ENCODE measurements at places on chromosomes 3 and 15.

DNA sequence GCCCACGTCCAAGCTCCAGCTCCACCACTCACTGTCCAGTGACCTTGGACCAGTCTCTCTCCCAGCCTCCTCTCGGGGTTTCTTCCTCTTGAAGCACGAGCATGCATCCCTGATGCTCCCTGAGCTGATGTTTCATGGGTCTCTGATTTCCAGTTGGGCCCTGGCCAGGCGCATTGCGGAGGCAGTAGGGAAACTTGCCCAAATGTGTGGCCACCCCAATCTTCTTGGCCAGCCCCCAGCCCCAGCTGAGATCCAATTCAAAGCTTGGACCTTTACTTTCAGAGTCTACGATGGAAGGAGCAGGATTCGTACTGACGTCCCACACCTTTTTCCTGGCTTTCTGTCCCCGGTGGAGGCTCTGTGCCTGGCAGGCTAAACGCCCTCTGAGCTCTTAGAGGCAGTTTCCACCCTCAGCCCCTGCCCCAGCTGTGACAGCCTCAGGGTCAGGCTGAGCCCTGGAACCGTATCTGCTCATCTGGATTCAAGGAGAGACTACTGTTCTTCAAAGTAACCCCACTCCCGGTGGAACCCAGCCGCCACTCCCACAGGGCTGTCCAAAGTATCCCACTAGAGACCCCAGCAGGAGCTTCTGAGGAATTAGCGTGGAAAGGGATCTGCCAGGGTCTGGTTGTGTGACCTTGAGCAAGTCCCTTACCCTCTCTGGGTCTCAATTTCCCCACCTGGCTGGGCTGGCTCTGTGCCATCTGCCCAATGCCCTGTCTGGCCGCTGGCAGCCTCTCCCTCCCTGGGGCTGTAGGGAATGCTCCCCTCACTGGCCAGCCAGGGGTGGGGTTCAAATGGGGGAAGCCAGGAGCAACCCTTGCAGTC, 37.4 kb downstream of the CPN2 start:
- no peak for DNase-seq

- DNase-seq = no peak
Measured at GRCh38 chr3:149203758-149204157, 17.9 kb downstream of the CP start.

DNA sequence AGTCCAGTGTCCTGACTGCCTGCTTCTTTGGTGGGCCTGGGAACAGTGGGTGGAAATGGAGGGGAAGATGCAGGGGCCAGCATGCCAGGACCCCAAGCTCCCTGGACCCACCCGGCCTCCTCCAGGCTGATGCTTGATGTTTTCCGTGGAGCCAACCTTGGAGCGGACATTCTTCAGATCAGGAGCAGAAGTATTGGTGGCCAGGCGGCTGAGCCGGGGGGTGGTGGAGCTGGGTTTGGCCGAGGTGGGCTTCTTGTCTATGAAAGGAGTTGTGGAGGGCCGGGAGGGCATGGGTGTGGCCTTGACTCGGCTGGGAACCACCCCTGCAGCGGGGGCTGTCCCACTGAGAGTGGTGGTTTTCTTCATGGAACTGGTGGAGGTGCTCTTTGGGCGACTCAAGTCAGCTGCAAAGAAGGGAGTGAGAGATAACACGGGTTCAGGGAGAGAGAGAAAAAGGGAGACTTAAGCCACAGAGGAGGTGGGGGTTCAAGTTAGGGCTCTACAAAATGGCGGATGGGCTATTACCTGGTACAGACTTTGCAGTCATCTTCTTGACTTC, 67.8 kb downstream of the DHX30 start:
- DNase-seq = no peak

GRCh38 chr3:63387568-63387967, 109.5 kb downstream of the SYNPR start:
- DNase-seq = no peak

DNA sequence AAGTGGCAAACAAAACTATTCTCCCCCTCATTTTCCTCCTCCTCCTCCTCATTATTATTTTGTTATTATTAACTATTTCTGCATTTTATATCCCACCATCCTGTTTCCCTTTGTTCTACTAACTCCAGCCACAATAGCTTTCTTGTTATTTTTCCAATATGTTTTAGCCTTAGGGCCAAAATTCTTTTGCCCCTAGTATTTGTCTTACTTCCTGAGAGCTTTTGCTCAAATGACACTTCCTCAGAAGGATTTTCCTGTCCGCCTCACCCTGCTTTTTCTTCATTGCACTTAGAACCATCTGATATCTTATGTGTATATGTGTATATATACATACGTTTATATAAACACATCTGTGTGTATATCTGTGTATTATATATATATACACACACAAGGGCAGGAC, 32.7 kb upstream of the NUDT16 start:
- no peak for DNase-seq

DNA sequence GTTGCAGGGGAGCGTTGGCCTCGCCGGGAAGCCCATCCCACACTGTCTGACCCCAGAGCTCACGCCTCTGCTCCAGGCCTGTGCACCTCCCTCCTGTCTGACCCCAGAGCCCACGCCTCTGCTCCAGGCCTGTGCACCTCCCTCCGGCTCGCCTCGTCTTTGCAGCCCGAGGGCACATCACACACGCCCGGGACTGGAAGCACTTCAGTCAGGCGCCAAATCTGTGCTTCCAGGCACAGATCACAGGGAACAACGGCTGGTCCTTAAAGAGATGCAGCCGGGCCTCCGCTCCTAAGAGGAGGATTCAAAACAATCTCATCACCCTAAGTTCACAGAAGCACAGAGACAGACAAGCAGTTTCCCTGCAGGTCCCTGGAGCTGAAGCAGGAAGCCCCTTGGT, 103.0 kb upstream of the RPL32 start:
- no peak for DNase-seq

GRCh38 chr3:101091489-101091888, 98.3 kb upstream of the ABI3BP start:
- DNase-seq = no peak

DNA sequence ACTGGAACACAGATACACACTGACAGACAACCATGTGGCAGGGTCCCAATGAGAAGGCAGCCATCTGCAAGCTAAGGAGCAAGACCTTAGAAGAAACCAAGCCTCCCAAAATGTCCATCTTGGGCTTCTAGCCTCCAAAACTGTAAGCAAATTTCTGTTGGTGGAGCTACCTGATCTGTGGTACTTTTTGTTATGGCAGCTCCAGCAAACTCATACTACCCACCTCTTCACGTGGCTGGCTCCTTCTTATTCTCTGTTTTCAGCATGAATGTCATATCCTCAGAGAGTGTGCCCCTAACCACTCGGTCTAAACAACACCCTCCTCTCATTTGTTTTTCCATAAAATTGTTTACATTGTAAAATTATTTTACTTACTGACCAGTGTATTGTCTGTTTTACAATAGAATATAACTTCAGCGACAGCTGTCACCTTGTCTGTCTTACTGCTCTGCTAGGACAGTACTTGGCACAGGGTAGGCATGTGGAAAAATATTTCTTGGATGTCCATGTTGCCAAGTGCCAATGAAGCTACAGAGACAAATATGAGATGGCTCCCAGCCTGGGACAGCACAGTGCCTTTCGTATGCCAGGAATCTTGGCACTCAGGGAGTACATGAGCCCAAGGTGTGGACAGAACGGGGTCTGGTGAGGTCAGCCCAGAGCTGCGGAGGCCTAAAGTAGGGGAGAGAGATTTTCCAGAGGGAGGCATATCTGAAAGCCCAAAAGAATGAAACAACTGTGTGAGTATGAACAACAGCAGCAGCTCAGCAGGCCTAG, 17.4 kb upstream of the SLC25A36 start:
- DNase-seq = no peak

DNA sequence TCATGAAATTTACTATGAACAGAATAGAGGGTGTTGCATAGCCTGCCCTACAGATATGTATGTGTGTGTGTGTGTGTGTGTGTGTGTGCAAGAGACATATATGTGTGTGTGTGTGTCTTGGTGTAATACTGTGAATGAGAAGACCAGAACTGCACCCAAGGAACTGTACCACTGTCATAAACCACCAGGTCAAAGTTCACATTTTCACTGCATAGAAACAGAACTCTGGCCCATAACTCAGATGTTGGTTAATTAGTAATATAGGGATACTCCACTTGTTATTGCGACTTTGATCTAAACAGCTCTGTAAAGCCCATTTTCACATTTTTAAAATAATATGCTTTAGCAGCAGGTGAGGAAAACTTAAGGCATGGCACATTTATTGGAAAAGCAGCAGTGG, 111.8 kb downstream of the IGF2BP2 start:
- DNase-seq = no peak

DNA sequence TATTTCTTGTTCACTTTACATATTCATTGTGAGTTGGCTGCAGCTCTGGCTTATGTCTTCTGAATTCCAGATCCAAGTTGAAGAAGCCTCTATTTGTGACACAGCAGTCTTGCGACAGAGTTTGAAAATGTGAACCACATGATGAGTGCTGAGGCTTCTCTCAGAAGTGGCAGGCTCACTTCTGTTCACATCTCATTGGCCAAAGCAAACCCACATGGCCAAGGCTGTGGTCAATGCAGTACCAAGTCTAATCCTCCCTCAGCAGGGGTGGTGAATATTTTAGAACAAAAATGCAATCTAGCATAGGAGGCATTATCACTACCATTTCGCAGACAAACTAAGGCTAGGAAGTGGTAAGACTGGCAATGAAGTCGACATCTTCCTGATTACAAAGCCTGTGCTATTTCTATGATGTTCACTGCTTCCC, 45.2 kb downstream of the CDCP1 start:
- no peak for DNase-seq

GRCh38 chr3:196274585-196274984, 12.9 kb downstream of the PCYT1A start:
- DNase-seq = no peak

- no peak for DNase-seq
Measured at GRCh38 chr15:66599536-66600239, 33.9 kb upstream of the LCTL start.

GRCh38 chr3:122977746-122978466, 49.7 kb downstream of the SEMA5B start:
- no peak for DNase-seq

- DNase-seq = no peak
Measured at GRCh38 chr15:100255644-100256043, 86.1 kb downstream of the ADAMTS17 start.

GRCh38 chr3:117600666-117601065, 891.1 kb downstream of the TUSC7 start:
- no peak for DNase-seq

GRCh38 chr3:37694284-37694675, 167.4 kb upstream of the CTDSPL start:
- DNase-seq = no peak

GRCh38 chr3:186722457-186722856, 5.3 kb downstream of the KNG1 start:
- DNase-seq = no peak

DNA sequence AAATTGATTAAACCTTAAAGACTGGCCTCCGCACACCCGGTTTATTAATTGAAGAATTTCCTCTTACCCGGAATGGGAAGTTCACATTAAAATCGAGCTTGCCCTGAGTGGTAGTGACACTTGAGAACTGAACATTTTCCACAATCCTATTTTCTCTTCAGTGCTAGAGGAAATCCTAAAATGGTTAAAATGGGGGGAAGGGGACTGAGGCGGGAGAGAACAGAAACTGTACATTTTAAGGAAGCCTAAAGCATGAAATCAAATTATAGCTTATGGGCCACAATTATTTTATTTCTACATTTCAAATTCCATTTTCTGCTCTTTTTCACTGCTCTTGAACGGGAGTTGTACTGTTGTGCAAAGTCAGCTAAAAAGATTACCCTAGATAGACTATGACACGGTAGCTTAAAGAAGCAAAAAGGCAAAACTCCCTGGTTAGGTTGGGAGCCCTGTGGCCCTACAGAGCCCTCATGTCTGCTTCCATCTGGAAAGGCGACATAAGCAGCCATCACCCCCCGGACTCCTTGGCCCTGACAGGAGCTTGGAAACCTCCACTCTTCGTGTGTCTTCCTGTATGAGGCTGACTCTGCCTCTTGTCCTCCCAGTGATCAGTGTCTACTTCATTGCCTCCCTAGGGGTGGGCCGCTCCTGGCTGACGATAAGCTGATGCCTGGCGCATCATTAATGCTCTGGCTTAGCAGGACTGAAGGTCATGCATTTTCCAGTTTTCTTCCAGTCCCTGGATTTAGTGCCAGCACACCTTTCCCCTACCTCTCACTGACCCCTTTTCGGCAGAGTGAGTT, 79.3 kb downstream of the EEFSEC start:
- DNase-seq = no peak

DNA sequence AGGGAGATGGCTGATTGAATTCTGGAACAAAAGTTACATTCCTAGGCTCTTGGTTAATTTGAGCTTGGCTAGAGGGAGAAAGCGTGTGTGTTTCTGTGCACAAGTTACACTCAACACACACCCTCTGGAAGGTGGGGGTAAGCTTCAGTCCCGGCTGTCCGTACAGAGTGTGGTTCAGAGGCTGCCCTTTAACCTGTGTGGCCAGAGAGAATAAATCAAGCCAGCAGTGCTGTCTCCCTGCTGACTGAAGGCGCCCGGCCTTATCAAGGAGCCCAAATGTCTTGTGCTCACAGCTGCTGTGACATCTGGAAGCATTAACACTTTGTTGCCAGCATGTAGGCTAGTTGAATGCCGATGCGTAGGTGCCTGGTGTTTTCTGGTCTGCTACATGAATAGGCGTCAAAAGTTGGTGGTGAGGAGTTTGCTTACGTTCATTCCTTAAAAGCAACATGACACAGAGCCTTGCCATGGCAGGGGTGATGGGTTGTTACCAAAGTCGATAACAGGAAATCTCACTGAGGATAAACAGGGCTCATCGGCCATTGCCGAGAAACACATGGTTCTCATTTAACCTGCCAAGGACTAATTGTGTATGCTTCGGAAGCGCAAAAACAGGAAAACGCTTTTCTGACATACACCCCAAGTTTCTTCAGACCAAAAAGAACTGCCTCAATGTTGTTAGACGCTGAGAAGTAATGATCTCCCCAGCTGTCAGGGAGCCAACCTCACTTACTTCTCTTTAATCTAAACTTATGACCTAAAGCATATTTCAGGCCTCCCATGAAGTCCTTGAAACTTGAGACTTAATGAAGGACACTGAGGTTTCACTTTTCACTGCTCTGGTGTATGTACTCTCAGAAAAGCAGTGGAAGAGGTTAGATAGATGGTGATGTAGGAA, 95.8 kb upstream of the CTDSPL start:
- DNase-seq = no peak

DNA sequence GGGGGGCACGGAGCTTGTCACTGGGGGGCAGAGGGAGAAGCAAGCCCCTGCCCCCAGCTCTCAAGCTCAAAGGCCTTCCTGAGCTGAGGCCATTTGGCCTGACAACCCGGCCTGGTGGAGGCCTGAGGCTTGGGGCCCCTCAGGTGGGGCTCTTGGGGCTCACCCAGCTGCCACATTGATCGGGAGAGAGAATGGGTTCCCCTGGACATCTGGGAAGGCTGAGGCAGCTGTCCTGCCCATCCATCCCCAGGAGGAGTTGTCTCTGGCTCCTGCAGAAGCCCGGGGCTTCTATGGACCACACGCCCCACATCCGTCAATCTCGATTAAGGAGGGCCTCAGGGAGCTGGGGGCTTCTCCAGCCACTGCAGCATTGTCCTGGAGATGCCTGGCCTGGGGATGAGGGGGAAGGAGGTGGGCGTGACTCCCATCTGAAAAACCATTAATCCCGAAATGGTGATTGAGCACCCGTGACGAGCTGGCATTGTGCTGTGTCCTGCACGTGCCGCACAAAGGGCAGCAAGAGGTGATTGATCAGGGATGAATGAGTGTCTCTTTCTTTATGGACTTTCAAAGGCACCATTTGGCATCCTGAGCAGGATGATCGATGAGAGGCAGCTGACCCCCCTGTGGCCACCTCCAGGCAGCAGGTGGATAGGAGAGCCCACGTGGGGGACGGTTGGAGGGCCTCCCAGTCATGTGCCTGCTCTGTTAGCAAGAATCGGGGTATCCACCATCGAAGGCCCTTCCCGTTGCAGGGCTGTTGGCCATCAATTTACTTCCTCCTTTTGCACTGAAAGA, 17.2 kb upstream of the CRABP1 start:
- no peak for DNase-seq
